ENCODE measurements at places on chromosomes 7 and 10.
A peak's percentile ranks its signal among the peaks of the same experiment; 100 is the strongest.

GRCh38 chr10:118543714-118544400 is 51.6 kb downstream of the PRLHR start:
- ATAC-seq: peak; percentile 53

GRCh38 chr10:7362471-7362870 is 48.4 kb downstream of the SFMBT2 start:
- no peak for ATAC-seq

- ATAC-seq: no peak
These were observed 29.0 kb downstream of the KIAA1217 start for GRCh38 chr10:24237801-24238395.

- peak; percentile 95 for ATAC-seq
These were observed 17.0 kb downstream of the FAM131B start for GRCh38 chr7:143345428-143345900.

DNA sequence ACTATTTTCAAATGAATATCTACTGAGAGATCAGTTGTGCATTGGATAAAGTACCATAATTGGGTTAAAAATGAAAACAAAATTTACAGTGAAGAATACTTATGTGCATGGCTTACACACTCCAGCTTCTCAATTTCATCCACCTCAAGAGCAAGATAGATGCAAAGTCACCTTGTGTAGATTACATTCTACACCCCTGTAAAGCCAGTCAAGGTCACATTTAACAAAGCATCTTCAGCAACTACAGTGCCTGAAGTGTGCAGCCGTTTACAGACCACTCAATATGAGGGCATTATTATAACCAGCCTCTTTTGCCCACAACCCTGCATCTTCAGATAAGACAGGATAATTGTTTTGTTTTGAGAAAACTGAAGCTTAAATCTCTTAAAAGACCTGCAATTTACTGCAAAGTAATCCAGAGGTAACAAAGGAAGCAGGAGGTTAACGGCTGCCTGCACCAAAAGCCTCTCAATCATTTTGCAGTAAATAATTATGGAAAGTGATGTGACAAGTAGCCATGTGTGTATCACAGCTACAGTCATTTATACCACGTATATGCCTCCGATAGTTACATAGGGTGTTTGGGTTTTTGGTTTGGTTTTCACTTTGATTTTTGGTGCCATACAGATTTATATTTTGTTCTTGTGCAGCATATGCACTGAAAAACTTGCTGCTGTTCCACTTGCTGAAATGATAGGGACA is 4.9 kb downstream of the PURB start:
- no peak for ATAC-seq

- ATAC-seq: no peak
These were observed 417.1 kb downstream of the AUTS2 start for GRCh38 chr7:70015353-70015752.

DNA sequence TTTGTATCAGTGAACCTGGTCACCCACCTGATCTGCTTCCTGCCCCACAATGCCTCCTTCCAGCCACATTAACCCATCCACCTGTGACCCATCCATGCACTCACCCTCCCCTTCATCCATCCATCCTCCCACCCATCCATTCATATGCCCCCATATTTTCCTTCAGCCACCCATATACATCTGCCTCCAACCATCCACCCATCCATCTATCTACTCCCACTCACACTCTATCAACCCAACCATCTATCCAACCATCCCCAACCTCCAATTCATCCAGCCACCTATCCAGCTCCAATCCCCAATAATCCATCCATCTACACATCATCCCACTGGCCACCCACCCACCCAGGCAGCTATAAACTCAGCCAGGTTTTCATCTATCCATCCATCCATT is 51.0 kb downstream of the GRID1 start:
- no peak for ATAC-seq

- ATAC-seq: no peak
These were observed 71.3 kb downstream of the TACC2 start for GRCh38 chr10:122060250-122060649.

GRCh38 chr10:122342293-122343134 is 32.0 kb upstream of the PLEKHA1 start:
- ATAC-seq: peak; percentile 60

DNA sequence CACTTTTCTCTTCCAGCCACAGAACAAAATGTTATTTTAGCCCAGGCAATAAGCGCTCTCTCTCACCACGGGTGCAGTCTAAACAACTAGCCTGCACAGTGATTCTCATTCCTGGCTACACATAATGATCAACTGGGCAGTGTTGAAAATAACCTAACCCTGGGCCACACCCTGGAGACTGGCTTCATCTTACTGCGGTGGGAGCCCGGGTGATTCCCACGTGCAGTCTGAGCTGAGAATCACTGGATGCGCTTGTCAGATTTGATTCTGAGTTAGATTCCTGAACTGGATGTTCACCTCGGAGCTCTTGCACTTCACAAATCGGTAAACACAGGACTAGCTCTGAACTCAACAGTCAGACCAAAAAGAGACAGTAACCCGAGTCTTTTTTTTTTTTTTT is 14.9 kb downstream of the ZC3HAV1 start:
- peak; percentile 3 for ATAC-seq

GRCh38 chr10:26829810-26830515 is 30.8 kb downstream of the ABI1 start:
- no peak for ATAC-seq

- no peak for ATAC-seq
These were observed 106.2 kb upstream of the CELF2 start for GRCh38 chr10:10911471-10911921.

GRCh38 chr7:22952306-22953015 is 61.5 kb downstream of the HYCC1 start:
- no peak for ATAC-seq

- no peak for ATAC-seq
These were observed 204.9 kb upstream of the PTER start for GRCh38 chr10:16231734-16232435.

GRCh38 chr7:95737828-95738505 is 34.4 kb upstream of the DYNC1I1 start:
- ATAC-seq: no peak

DNA sequence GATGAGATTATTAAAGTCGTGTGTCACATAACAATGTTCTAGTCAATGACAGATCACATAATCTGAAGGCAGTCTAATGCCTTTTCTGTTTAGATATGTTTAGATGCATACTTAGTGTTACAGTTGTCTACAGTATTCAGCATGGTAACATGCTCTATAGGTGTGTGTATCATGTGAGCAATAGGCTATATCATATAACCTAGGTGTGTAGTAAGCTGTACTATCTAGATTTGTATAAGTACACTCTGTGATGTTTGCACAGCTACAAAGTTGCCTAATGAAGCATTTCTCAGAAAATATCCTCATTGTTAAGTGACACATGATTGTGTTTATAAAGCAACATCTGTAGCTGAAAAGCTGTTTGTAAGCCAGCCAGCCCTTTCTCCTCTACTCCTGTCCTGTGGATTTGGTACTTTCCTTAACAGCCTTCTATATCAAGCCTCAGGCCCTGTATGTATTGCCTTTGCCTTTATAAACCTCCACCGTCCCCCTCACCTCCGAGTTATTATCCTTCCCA is 6.3 kb downstream of the HECTD2 start:
- ATAC-seq: no peak

DNA sequence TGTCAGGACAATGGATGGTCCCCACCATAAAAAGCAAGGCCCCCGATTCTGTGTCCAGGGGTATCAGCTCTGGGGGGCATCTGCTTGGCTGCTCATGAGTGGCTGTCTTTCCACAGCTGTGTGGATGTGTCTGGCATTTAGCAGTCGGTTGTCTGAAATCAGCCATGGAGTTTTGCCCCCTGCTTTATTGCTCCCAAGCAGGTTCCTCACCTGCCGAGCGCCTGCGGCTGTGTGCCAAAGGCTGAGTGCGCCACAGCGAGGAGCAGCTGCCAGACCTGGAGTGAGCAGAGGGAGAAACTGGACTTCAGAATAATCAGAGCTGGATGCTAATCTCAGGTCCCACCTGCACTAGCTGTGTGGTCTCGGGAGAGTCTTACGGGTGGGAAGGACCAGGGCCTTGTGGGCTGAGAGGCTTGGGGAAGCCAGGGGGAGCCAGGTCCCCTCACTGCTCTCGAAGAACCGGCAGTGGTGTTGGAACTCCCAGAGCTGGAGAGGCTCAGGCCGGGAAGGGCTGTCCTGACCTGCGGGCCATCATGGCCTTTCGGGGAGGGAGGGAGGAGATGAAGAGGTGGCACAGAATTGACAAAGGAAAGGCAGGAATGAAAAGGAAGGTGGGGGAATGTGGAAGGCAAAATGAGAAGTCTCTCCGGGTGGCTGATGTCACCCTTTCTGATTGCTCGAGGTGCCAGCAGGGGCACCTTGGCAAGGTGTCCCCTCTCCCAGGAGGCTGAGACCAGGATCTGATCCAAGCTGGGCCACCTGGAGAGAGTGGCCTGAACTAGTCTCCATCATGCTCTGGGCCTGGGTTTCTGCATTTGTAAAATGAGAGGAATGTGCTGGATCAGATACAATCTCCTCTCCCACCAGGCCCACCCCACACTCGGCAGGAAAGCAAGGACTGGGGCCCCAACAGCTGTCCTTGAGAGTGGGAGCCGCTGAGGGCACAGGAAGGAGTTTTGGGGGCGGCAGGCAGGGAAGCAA is 30.2 kb upstream of the LEP start:
- no peak for ATAC-seq

GRCh38 chr10:70140297-70140696 is 6.2 kb downstream of the TYSND1 start:
- ATAC-seq: no peak

- no peak for ATAC-seq
These were observed 4.7 kb upstream of the COMTD1 start for GRCh38 chr10:75240329-75241076.

DNA sequence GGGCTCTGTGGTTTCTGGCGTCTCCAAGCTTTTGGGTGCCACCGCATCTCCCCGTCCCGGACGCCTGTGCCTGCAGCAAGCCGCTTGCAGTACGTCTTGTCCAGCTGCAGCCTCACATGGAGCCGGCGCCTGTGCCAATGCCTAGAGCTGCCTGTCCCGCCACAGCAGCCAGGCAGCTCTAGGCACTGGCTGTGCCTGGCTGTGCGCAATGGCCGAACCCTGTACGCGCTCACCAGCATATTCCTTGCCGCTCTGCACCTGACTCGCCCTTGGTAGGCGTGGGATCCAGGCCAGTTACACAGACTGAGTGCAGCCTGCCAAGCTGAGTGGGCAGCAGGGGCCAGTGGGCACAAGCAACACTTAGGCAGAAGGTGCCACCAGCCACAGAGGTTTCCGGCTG is 381.2 kb upstream of the SORCS1 start:
- ATAC-seq: no peak

- ATAC-seq: no peak
These were observed 170.9 kb upstream of the NPVF start for GRCh38 chr7:25399000-25399750.

- ATAC-seq: no peak
These were observed 36.0 kb downstream of the CCNY start for GRCh38 chr10:35372329-35372728.

DNA sequence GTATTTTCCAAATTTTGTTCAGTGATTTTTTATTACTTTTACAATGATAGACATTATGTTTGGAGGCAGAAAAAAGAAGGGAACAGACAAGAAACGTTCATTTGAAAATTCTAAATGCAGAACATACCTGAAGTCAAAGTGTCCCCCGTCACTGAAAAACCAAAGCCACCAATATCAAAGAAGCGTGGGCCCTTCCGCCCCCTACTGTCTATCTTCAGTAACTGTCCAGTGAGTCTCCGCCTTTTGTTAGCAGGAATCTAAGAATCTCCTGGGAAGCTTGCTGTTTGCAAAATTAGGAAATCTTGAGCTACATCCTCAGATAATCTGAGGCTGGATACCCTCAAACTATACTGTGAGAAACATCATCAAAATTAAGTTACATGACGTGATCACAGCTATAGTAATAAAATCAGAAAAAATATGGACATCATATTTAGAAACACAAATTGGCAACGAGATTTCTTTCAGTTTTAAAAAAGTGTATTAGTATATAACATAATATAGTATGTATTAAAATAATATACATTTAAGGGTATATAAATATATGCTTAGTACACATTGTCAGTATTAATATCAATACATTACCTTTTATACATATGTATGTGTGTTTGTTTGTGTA is 169.3 kb upstream of the AKR1E2 start:
- ATAC-seq: no peak

- ATAC-seq: no peak
These were observed 111.6 kb downstream of the PKD1L1 start for GRCh38 chr7:47836503-47837202.

GRCh38 chr7:5225616-5226290 is 35.7 kb downstream of the WIPI2 start:
- no peak for ATAC-seq

GRCh38 chr10:3424111-3424851 is 251.7 kb upstream of the PITRM1 start:
- ATAC-seq: no peak

GRCh38 chr10:127578961-127579305 is 29.8 kb downstream of the NPS start:
- no peak for ATAC-seq

DNA sequence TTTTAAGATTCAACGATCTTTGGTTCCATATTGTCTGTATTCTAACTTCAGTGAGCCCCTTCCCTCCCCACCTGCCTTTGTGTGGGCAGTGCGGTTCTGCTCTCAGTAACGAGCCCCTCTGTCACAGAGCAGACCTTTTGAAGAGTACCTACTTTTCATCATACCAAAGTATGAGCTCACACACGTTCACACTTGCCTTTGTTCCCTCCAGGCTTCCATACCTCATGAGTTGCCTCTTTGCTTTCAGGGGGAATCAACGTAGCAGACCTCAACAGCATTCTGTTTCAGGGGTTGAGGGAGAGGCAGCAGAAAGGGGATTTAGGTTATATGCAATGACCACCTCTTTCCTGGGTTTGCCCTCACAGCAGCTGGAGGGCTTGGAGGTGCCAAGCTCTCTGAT is 211.4 kb upstream of the MDFIC start:
- ATAC-seq: no peak

DNA sequence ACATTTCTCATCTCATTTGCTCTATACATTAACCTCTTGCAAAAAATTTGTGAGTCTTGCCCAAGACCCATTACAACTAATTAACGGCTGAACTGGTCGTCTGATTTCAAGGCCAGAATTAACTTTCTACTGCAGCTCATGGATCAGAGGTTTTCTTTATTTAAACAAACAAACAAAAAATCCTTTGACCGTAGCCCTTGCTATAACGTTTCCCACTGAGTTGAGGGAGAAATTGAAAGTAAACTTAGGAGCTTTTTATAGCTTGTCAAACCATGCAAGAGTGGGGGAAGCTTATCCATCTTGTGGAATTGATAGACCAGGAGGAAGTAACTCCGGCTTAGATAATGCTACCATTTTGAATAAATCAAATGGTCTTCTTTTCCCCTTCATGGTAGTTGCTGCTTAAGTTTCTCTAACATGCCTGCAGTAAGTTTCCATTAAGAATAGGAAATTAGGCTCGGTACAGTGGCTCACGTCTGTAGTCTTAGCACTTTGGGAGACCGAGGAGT is 3.3 kb downstream of the SRGN start:
- ATAC-seq: no peak

GRCh38 chr7:121494516-121494915 is 98.4 kb upstream of the FAM3C start:
- no peak for ATAC-seq

DNA sequence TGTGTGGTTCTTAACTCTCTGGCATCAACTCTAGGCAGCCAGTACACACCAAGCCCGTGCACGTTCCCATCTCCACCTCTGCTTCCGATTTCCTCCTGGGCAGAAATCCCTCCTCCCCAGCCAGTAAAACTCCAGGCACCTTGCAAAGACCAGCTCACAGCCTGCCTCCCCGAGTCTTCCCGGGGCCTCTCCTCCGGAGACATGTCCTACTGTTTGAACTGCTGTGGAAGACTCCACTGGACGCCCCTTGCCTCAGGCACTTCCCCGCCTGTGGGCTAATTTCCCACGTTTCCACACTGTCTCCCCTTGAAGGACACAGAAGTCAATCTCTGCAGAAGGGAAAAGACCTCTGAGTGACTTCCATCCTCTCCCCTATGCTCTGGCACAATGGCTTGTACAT is 210.7 kb upstream of the FRMD4A start:
- ATAC-seq: no peak
